ENCODE measurements at places on chromosomes 7 and 10.
A peak's percentile ranks its signal among the peaks of the same experiment; 100 is the strongest.

GRCh38 chr7:111041577-111041976 lies 49.4 kb upstream of the LRRN3 start:
- H3K4me3 ChIP-seq = no peak overlapping the region
- H3K27ac ChIP-seq = no peak overlapping the region
- no peaks in the 10 kb centered on the region for H3K27me3 ChIP-seq
- no peak for DNase-seq

DNA sequence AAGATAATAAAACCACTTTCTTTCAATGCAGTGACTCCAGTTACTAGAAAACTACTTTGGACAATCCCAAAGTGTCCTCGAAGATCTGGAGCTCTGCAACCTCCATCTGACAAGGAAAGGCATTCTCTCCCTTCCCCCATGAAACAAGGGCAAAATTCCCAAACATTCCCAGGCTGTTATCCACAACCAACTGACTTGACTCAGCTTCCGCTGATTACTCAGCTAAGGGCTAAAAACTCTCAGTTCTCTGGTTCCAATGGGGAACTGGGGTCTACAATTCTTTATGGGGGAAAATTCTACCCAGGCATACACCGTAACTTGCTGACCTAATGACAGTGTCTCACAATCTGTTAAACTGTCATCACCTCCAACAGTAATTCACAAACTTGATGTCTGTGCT lies 48.4 kb downstream of the SFMBT2 start:
- DNase-seq = no peak
- H3K36me3 ChIP-seq = no peaks in the 10 kb centered on the region
- H3K4me3 ChIP-seq = no peak overlapping the region
- H3K4me1 ChIP-seq = no peaks in the 10 kb centered on the region
- H3K27ac ChIP-seq = no peak overlapping the region

DNA sequence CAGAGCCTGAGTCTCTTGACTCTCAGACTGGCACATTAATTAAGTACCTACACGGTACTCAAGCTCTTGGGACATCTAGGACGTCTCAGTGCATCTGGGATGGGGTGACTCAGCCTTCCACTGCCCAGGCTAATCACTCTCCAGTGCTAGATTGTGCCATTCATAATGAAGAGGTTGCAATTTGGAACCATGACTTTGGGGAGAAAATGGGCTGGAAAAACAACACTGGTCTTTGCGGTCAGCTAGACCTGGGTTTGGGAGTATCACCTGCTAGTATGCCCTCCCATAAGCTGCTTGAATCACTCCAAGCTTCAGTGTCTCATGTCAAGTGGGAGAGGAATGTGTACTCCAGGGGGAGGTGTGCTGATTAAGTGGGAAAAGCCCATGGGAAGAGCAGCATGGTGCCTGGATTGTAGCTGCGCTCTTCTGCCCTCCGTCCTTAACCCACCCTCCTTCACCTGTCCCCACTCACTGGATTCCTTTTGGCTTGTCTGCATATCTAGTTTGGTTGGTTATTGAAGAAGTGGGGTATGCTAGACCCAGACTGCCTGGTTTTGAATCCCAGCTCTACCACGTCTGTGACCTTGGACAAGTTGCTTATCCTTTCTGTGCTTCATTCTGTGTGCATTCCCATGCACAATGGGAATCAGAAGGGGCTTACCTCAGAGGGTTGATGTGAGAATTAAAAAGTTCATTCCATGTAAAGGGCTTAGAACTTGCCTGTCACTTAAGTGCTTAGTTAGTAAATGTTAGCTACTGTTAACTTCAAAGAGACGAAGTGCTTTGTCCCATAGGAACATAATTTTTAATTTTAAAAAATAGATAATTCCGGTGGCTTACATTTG lies 3.8 kb downstream of the NFE2L3 start:
- no peaks in the 10 kb centered on the region for H3K36me3 ChIP-seq
- H3K4me1 ChIP-seq = peaks cover 7% of the 10 kb centered on the region
- H3K4me3 ChIP-seq = peak overlapping the region; percentile 51
- H3K27me3 ChIP-seq = peaks cover 3% of the 10 kb centered on the region
- DNase-seq = peak; percentile 44
- H3K27ac ChIP-seq = peak overlapping the region; percentile 57

GRCh38 chr7:77427996-77428603 lies 12.0 kb upstream of the GSAP start:
- H3K27ac ChIP-seq = peak overlapping the region; percentile 41
- H3K36me3 ChIP-seq = no peaks in the 10 kb centered on the region
- H3K4me3 ChIP-seq = no peak overlapping the region

DNA sequence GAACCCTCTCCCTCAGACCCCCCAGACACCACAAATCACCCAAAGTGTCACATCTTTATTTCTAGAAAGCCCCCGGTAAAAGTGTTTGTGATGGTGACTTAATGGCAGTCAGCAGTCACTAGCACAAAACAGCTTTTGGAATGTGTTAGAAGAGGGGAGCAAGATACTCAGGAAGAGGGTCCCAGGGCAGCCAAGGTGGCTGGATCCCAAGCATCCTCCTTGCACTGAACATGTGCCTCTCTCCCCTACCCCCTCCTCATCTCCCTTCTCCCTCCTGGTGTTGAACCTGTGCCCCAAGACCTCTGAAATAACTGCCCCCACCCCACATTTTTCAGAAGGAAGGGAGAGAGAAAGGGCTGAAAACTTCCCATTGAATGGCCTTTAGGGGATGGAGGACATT lies 37.8 kb upstream of the MXI1 start:
- peaks cover 33% of the 10 kb centered on the region for H3K27me3 ChIP-seq
- no peak overlapping the region for H3K27ac ChIP-seq
- H3K4me3 ChIP-seq = no peak overlapping the region
- H3K4me1 ChIP-seq = no peaks in the 10 kb centered on the region

GRCh38 chr7:107712896-107713295 lies 31.0 kb upstream of the CBLL1 start:
- no peaks in the 10 kb centered on the region for H3K36me3 ChIP-seq
- no peak overlapping the region for H3K27ac ChIP-seq
- H3K4me1 ChIP-seq = peaks cover 3% of the 10 kb centered on the region
- no peak for DNase-seq
- no peak overlapping the region for H3K4me3 ChIP-seq

DNA sequence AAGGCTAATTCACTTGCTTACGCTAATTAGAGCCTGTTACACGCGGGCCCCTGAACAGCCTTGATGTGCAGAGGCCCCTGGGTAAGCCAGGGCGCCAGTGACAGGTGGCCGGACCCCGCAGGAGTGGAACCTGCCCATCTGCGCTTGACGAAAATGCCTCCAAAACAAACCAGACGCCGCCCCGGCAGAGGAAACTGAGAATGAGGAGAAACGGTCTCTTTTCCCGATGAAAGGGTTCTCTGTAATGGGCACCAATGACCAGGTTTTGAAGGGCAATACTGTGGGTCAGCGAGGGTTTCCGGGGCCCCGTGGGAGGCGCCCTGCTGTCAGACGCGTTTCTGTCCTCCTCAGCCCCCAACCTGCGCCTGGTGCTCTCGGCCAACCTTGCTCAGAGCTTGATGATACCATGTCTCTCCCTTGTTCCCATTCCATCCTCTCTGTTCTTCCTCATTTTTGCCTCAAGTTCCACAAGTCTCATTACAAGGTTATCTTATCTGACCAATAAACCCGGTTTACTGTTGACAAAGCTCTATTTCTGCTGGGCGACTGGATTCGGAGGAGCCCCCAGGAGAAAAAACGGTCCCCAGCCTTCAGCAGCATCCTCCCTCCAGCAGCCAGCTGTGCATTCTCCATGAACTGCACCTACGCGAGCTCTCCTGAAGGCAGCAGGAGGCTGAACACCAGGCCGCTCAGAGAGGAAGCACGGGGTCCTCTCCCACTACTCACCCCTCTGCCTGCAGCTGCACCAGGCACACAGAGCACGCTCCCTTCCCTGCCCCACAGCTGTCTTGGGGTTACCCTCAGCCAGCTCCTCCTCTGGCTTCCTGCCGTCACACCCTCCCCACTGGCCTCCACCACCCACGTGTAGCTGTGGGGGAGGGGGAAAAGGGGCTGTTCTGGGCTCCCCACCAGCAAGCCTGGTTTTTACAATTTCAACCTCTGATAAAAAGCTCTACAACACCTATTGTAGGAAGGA lies 202.0 kb downstream of the MAD1L1 start:
- H3K4me3 ChIP-seq = no peak overlapping the region

- no peaks in the 10 kb centered on the region for H3K36me3 ChIP-seq
- H3K27ac ChIP-seq = no peak overlapping the region
- H3K27me3 ChIP-seq = no peaks in the 10 kb centered on the region
- DNase-seq = peak; percentile 94
- peaks cover 3% of the 10 kb centered on the region for H3K4me1 ChIP-seq
These were observed 466.0 kb downstream of the KIF20B start for GRCh38 chr10:90167174-90168064.

- no peaks in the 10 kb centered on the region for H3K36me3 ChIP-seq
- peaks cover 73% of the 10 kb centered on the region for H3K27me3 ChIP-seq
- no peak overlapping the region for H3K27ac ChIP-seq
- H3K4me1 ChIP-seq = peaks cover 5% of the 10 kb centered on the region
These were observed 319 bp upstream of the GATA3 start for GRCh38 chr10:8054244-8054493.

DNA sequence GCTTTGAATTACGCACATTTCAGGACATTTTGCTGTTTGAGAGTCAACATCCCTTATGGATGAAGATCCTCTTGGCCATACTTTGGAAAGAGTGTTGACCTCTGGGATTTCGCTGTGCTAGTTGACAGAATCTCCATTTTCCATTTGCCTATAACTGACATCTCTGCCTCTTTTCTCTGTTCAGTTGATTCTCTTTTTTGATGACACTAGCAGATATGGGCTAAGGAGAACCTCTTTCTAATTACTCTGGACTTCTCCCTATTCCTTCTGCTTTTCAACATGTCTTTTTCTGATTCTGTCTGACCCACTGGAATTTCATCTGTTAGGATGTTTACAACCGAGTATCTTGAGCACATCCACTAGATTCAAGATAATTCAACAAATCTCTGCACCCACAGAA lies 311.5 kb downstream of the CAMK1D start:
- no peaks in the 10 kb centered on the region for H3K27me3 ChIP-seq
- DNase-seq = no peak
- no peak overlapping the region for H3K4me3 ChIP-seq
- no peaks in the 10 kb centered on the region for H3K4me1 ChIP-seq

DNA sequence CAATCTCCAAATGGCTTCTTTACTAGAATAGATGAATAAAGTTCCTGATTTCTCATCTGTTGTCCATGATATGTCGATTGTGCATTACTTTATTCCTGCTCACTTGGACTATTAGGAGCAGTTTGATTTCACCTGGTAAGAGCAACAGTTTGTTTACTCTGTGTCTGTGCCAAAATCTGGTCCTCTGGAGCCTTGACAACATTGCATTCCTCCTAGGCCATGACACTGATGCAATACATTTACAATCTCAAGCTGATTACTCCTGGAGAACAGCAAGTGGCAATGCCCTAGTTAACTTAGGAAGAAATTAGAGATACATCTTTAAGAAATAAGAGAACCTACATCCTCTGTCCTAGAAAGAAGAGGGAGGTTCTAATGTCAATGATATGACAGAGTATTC lies 71.8 kb downstream of the SGCE start:
- H3K27me3 ChIP-seq = no peaks in the 10 kb centered on the region
- H3K36me3 ChIP-seq = no peaks in the 10 kb centered on the region
- peak; percentile 57 for DNase-seq
- H3K4me1 ChIP-seq = no peaks in the 10 kb centered on the region

GRCh38 chr7:117961235-117961634 lies 88.0 kb upstream of the CTTNBP2 start:
- DNase-seq = no peak
- no peaks in the 10 kb centered on the region for H3K27me3 ChIP-seq
- H3K27ac ChIP-seq = no peak overlapping the region
- no peaks in the 10 kb centered on the region for H3K4me1 ChIP-seq
- H3K4me3 ChIP-seq = no peak overlapping the region

- H3K36me3 ChIP-seq = no peaks in the 10 kb centered on the region
- no peaks in the 10 kb centered on the region for H3K4me1 ChIP-seq
- peak; percentile 66 for DNase-seq
These were observed 46.3 kb upstream of the SHH start for GRCh38 chr7:155858521-155859061.

GRCh38 chr10:132601567-132601966 lies 64.0 kb downstream of the INPP5A start:
- no peak overlapping the region for H3K4me3 ChIP-seq
- no peak overlapping the region for H3K27ac ChIP-seq
- peaks cover 3% of the 10 kb centered on the region for H3K4me1 ChIP-seq

DNA sequence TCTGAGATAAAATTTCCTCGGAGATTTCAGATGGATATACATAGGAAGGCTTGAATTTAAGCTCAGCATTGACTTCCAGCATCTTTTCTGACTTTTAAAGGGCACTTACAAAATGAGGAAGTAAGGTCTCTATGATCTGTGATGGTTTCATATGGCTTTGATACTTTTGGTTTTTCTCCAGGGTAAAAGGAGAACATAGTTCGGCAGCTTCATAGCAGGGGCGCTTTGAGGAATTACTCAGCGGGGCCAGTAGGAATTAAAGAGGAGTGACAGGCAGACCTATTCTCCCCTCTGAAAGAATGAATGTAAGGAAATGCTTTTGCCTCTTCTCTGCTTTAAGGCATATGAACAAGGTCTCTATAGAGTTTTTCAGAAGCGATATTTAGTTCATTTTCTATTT lies 80.0 kb upstream of the PCDH15 start:
- no peak overlapping the region for H3K27ac ChIP-seq
- H3K36me3 ChIP-seq = no peaks in the 10 kb centered on the region
- no peak for DNase-seq
- H3K4me1 ChIP-seq = no peaks in the 10 kb centered on the region
- H3K4me3 ChIP-seq = no peak overlapping the region

DNA sequence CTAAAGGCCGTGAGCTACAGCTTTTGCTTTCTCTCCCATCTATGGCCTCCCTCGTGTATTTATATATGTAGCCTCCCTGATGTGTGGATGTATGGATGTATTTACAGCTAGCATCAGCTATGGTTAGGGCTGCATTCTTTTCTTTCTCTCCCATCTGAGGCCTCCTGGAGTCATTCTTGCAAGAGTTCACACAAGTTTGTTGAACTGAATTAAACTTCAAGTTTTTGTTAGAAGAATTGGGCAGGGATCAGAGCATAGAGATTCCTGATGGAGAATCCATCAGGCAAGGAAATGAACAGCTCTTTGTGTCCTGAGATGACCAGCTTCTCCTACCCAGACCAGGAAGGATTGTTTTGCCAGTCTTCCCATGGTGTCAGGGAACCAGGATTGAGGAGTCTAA lies 60.3 kb downstream of the AHCYL2 start:
- no peaks in the 10 kb centered on the region for H3K27me3 ChIP-seq
- no peak overlapping the region for H3K4me3 ChIP-seq
- DNase-seq = no peak
- H3K27ac ChIP-seq = no peak overlapping the region

DNA sequence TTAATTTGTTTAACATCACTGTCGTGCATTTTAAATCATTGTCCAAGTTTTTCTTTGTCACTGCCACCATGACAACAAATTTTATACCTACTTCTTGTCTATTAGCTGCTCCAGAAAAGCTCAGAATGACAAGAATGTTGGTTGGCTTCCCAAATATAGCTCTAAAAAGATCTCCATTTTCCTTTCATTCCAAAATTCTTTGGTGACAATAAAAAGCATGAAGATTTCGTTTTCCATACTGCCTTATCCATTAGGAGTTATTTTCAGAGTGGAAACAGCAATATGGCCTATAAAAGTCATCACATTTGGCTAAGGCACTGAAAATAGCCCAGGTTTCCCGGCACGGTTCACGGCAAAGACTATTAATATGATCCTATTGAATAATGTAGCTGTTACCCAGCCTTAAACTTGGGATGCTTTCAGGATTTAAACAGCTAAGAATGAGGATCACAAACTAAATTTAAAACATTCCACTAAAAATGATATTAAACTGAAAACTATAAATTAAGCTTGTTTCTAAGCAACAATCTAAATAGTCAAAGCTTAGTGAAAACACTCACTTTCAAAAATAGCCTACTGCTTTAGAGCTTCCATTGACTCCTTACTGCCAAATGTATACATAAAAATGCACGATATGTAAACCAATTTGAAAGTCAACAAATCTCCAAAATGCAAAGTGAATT lies 2.7 kb downstream of the CTTNBP2 start:
- H3K27ac ChIP-seq = no peak overlapping the region
- no peak for DNase-seq

All from fibroblast of lung (primary cell).